ENCODE measurements at places on chromosomes 11 and 22. TPM values are rescaled to one million over a fixed set of nuclear protein-coding genes. Genes with fewer than 3 reads are reported as not detected.

GRCh38 chr11:123054301-123055065 is 7.5 kb downstream of the HSPA8 start:
- ATAC-seq = peak; percentile 60

- no peak for ATAC-seq
These were observed 74.7 kb upstream of the CD44 start for GRCh38 chr11:35064114-35064800.

DNA sequence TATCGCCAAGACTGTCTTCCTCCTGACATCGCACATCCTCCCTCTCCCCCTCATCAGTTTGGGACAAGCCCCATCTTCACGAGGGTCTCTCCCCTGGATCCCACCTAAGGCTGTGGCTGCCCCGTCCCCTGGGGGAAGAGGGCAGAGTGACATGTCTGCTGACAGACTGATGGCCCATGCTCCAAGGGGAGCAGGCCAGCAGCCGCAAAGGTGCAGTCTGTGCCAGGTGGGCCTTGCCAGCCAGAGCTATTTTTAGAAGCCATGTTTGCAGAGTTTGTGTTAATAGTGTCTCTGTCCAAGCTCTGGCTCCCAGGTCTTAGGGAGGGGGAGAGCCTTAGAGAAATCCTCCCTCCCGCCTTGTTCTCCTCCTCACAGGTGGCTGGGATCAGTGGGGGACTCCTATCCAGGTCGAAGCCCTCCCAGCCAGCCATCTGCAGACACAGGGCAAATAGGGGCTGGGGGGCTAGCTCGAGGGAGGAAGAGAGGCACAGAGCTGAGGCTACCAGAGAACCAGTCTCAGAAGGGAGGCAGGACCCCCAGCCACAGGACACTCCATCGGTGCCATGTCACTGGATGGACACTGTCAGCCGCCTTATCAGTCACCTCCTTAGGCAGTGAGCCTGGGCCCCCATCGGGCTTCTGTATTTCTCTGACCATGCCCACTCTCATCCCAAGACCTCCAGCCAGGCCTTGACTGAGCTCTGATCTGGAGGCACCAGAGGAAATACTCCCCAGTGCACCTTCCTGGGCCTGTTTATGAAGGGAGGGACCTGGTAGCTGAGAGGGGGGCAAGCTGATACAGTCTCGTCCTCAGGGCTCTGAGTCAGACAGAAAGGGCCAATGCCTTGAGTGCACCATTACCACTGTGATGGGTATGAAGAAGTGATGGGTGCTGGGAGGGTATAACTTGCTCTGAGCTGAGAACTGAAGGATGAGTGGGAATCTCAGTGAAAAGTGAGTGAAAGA is 49.3 kb downstream of the CHRDL2 start:
- ATAC-seq = no peak

DNA sequence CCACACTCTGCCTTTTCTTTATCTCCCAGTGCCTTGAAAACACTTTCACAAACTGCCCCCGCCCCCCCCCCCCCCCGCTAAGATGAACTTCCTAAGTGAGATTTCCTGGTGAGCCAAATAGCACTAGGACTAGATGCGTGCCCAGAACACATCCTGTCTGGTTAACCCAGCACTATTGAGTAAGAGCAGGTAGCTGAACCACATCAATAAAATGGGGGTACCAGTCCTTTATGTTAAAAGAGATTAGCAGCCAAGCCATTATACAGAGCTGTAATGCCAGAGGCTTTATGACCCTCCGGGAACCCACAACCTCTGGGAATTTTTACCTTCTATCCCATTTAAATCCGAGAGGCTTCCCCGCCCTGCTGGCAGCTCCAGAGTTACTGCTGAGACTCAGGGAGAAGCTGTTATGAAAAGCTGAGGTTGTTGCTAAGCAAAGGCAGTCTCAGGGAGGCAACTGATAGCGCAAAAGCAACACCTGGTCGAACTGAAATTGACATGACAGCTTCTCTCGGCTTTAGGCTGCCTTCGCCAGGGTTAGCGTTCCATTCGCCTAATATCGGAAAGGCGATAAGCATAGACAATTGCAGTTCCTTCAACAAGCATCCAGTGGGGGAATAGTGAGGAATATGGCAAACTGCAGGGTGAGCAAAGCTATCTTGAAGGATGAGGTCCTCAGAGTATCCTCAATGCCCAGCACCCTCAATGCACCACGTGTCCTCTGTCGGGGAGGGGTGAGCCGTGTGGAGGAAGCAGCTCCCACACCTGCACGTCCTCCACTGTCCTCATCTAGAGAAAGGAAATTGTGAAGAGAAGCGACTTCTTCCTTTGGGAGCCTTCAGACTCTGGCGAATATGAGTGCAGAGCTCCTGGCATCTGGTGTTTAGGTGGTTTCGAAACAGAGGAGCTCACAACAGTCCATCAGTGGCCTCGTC is 977.0 kb downstream of the NTM start:
- no peak for ATAC-seq

GRCh38 chr11:47907499-47907898 is 59.3 kb upstream of the NUP160 start:
- ATAC-seq = no peak

DNA sequence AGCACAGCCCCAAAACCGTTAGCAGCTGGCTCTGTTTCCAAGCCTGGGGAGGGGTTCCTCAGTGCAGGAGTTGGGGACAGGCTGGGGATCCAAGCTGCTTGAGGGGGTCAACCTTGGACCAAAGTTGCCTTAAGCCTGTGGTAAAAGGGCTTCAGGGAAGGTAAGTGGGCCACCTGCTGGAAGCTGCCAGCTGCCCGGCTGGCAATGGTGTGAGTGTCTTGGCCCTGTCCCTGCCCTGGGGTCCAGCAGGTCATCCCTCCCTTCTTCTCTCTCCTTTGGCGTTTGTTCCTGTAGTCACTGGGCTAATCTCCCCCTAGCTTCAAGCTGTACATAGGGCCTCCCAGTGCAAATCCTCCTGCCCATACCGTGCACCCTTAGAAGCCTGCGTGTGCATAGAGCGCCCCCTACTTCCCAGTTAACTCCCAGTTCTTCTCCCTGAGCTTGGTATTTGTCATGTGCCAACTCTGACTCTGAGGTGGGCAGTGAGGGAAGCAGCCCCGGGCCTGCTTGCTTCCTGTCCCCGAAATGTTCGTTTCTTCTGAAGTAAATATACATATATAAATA is 4.4 kb downstream of the TMEM258 start:
- peak; percentile 4 for ATAC-seq

DNA sequence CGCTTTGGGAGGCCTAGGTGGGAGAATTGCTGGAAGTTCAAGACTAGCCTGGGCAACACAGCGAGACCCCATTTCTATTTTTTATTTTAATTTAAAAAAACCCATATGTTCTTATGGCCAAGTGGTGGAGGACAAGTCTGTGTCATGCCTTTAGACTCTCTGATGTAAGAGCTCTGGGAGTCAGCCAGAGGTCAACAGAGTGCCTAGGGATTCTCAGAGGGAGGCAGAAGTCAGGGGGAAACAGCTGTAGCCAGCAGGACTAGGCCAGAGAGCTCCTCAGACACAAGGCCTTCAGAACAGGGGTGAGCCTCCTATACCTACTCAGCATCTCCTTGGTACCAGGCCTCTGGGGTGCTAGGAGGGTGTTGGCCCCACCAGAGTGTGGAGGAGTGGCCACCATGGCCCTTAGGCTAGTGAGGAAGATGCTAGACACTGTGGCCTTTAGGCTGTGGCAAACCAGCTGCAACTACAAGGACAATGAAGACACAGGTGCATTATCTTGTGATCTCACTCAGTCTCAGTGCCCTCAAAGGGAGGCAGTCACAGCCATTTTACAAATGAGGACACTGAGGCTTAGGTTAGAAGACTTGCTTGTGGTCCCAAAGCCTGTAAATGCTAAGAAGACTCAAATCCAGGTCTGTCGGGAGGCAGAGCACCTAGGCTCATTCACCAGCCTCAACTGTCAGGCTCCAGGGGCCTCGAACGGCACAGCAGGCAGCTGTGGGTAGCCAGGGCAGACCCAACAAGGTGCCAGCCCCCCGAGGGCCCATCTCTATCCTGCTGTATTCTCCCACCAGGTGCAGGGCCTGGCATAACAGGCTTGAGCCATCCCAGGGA is 5.0 kb downstream of the ZP1 start:
- ATAC-seq = no peak

- no peak for ATAC-seq
These were observed 31.6 kb downstream of the MAFF start for GRCh38 chr22:38233427-38233826.

DNA sequence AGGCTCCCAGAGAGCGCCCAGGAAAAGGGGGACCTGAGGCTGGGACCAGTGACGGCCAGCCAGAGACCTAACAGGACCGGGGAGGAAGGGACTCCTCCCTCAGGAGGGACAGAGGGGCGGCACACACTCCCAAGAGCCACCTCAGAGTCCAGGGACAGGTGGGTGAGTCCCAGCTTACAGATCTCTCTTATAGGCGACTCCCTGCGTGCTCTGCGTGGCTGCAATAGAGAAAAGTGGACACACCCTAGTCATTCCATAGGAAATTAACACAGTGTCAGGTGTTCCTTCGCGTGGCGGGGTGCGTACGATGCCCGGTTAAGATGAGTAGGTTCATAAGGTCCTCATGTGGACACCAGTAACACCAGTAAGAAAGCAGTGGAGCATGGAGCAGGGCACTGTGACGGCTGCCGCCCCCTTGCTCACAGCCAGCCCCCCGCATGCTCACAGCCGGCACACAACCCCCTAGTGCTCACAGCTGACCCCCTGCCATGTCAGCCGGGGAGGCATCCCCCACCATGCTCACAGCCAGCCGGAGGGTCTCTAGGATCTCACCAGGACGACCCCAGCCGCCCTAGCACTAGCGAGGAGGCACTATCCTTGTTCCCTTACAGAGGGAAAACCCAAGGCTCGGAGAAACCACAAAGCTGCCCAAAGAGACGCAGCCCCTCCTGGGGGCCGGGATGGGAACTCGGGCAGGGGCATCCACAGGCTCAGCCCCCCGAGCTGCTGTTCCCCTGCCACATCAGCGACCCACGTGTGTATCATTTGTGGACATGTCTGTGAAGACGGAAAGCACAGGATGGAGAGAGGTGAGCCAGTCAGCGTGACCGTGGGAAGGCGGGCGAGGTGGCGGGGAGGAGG is 426.8 kb downstream of the TBC1D22A start:
- ATAC-seq = no peak

- peak; percentile 12 for ATAC-seq
These were observed 50.3 kb downstream of the TRIOBP start for GRCh38 chr22:37747080-37747714.

- ATAC-seq = peak; percentile 79
These were observed 25.2 kb downstream of the FLRT1 start for GRCh38 chr11:64060861-64061444.

DNA sequence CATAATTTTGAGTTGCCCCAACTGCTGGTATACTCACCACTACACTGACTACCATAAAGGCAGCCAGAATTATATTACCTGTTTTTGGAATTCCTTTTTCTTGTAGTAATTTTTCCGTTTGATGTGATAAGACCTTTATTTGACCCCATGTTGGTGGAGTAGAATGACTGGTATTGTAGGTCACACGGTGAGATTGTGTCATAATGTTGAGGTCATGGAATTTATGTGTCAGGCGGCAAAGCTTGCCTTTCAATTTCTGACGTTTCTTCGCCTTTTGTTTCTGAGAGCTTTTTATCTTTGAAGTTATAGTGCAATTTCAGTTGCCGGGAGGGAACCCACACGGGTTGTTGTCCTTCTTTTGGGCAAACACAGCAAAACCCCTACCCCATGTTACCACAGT is 13.0 kb downstream of the OR52K1 start:
- ATAC-seq = no peak

- no peak for ATAC-seq
These were observed 4.0 kb downstream of the ANKRD13D start for GRCh38 chr11:67293090-67293489.

GRCh38 chr22:33114565-33114964 is 56.4 kb upstream of the SYN3 start:
- peak; percentile 12 for ATAC-seq

GRCh38 chr11:116835042-116835772 is 2.2 kb downstream of the APOA1 start:
- ATAC-seq = peak; percentile 5

DNA sequence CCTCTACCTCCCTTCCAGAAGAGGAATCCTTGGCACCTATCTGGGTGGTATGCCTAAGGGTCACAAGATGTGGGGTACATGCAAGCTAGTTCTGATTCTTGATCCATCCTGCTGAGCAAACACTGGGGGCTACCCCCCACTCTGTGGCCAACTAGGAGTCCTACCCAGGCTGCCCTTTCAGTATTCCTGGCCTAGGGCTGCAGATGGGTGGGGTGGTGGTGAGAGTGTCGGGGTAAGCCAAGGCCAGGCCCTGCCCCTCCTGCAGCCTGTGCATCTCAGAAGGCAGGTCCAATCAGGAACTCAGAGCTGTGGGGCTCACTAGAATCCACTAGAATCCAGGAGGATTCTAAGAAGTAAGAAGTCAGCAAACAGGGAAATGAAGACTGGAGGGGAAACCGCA is 10.9 kb downstream of the SSH3 start:
- ATAC-seq = no peak

GRCh38 chr11:110614031-110614430 is 98.2 kb downstream of the ARHGAP20 start:
- no peak for ATAC-seq

TRIM51 gene
- not detected for total RNA-seq

SCARF2 gene
- 12.8 TPM for total RNA-seq

HBB gene
- not detected for total RNA-seq

CWF19L2 gene
- total RNA-seq = 20.0 TPM

SLC17A6 gene
- total RNA-seq = 2.3 TPM

OR2AT4 gene
- 1.7 TPM for total RNA-seq

GAL3ST1 gene
- total RNA-seq = 1.3 TPM

SLC5A1 gene
- under 0.01 TPM for total RNA-seq

MAPK11 gene
- 21.4 TPM for total RNA-seq
